ENCODE measurements at places on chromosomes 1 and 21.

DNA sequence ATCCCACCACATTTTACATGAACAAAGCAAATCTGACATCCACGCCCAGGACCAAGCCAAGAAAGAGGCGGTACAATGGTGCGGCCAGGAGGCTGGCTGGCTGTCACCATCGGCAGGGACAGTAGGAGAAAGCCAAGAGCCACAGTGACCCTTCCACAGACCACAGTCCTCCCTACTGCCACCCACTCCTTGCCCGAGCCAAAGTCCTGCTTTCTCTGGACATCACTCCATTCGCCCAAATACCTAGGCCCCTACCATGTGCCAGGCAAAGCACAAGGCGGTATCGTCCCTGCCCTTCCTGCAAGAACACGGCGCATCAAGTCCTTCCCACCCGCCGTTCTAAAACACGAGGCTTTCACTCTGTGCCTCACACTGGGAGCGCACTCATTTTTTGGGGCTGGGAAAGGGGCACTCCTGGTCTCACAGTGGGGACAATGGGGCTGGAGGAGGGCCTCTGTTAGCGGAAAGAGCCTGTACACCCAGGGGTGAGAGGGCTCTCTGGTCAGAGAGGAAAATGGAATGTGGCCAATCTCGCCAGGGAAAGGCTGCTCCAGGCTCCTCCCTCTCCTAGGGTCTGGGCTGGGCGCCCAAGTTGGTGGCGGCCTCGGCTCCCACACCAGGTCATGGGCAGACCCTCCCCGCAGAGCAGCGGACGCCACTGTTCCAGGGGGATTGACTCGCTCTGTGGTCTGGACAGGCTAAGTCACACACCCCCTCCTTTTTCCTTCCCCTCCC is 26.5 kb downstream of the SSBP3 start:
- DNase-seq = no peak

DNA sequence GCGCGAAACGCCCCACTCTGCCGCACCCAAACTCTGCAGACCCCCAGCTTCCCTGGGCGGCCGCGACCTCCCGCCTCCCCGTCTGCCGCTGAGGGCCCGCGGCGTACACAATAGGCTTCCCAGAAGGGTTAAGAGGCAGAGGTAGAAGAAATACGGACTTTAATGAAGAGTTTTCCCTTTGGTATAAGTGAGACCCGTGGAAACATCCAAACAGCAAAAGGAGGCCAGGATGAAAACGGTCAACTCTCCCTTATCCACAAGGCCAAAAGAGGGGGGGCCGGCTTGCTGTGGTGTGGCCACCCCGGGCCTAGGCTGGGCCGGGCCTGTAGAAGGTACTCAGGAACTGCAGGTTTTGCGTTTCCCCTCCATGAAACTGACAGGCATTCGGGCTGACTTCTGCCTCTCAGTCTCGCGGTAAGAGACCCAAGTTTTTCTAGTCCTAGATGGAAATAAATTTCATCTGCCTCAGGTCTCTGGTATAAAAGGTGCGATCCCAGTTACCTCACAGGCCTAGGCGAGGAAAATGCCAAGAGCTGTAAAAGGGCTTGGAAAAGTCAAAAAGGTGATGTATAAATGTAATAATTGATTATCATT is 671 bp upstream of the PYGO2 start:
- DNase-seq = no peak

- no peak for DNase-seq
Observed at GRCh38 chr1:143720087-143721023, 251.4 kb downstream of the FAM72C start.

GRCh38 chr21:40732253-40733023 is 114.5 kb downstream of the DSCAM start:
- DNase-seq = no peak

DNA sequence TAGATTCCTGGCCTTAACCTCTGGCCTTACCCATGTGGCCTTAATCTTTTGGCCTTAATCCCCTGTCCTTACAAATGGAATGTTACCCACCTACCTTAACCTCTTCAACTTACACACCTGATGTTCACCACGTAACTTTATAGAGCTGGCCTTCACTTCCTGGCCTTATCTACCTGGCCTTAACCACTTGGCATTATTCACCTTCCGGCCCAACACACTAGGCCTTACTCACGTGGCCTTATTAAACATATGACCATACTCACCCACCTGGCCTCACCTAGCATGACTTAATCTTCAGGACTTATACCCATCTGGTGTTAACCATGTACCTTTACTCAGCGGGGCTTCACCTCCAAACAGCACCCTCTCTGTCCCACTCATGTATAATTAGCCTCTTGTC is 41.7 kb downstream of the EXOC8 start:
- no peak for DNase-seq

- no peak for DNase-seq
Observed at GRCh38 chr21:18245464-18245967, 883 bp downstream of the CHODL start.
